ENCODE measurements at places on chromosomes 16 and 17.
A peak's percentile ranks its signal among the peaks of the same experiment; 100 is the strongest.

- no peak for DNase-seq
Observed at GRCh38 chr17:40349477-40349894, 15.1 kb downstream of the GJD3 start.

DNA sequence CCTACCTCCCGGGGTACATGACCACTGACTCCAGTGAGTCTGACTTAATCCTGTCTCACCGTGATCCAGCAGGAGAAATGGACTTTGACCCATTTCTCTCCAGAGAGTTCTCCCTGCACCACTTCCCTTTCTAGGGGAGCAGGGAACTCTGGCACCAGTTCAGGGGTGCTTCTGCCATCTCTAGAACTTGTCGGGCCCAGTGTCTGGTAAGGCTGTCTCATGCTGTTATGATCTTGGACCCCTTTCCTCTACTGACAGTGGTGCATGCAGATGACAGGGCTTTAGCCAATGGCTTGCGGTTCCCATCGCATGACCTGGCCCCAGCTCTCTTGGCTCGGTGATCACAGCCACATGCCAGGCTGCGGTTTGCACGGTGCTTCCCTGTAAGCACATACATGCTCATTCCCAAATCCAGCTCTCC is 62.0 kb downstream of the SLC39A11 start:
- DNase-seq, result no peak

GRCh38 chr16:15610369-15610871 is 32.5 kb downstream of the MARF1 start:
- no peak for DNase-seq

GRCh38 chr16:29961127-29961478 is 776 bp upstream of the TMEM219 start:
- DNase-seq, result no peak

DNA sequence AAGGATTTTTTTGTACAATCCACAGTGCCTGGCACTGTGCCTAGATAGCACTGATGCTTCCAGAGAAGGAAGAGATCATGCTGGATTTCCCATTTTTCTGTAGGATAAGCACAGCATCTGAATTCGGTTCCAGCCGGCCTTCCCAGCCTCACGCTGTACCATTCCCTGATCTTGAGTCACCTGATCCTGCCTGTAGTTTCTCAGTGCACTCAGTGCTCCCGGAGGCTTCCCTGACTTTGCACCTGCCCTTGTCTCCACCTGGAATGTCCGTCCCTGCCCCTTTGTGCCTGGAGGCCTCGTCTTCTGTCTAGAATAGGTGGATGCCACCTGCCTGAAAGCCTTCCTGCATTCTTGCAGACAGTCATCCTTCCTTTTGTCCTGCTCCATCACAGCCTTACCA is 179.9 kb downstream of the CCDC182 start:
- no peak for DNase-seq

- DNase-seq, result no peak
Observed at GRCh38 chr16:17354685-17355084, 116.1 kb downstream of the XYLT1 start.

- no peak for DNase-seq
Observed at GRCh38 chr16:31489616-31490584, 7.0 kb downstream of the SLC5A2 start.

- no peak for DNase-seq
Observed at GRCh38 chr16:5590416-5590815, 492.8 kb upstream of the EEF2KMT start.

GRCh38 chr16:8572919-8573724 is 17.2 kb downstream of the TMEM114 start:
- DNase-seq, result no peak

DNA sequence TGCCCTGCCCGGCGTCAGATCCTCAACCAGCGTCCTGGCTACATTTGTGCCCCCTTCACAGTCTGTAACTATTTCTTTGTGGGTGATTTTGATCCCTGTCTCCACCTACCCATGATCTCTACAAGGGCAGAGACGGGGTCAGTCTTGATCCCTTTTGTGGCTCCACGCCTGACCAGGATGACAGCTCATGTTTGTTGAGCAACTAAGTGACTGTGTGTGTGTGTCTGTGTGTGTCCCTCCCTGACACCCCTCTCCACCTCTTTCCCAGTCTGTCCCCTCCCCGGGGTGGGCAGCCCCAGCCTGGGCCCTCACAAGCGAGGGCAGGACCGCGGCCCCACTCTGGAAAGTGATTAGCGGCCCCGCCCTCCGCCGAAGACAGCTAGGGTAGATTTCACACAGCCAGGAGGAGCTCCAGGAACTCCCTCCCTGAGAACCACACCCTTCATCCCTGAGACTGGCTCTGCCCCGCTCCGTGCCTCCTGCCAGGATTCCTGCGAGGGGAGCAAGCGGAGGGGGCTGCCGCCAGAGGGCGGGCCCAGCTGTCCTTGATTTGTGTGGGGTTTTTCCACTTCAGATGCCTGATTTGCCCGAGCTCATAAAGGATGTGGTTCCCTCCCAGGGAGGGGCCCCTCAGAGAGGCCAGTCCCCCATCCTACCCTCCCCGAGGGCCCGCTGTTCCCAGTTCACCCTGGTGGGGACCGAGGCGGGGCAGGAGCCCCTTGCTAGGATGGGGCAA is 5.3 kb upstream of the HS3ST6 start:
- no peak for DNase-seq

- no peak for DNase-seq
Observed at GRCh38 chr17:60106340-60107059, 27.8 kb upstream of the HEATR6 start.

- DNase-seq, result peak; percentile 93
Observed at GRCh38 chr17:28710861-28711722, 596 bp downstream of the PROCA1 start.

GRCh38 chr16:81181013-81181720 is 57.3 kb upstream of the BCO1 start:
- no peak for DNase-seq

GRCh38 chr16:58264007-58264406 is 30.8 kb downstream of the PRSS54 start:
- no peak for DNase-seq

GRCh38 chr17:16374146-16374938 is 6.5 kb upstream of the UBB start:
- no peak for DNase-seq

GRCh38 chr16:67961551-67961957 is 6.9 kb downstream of the SLC12A4 start:
- no peak for DNase-seq

- no peak for DNase-seq
Observed at GRCh38 chr17:81954131-81955057, 6.6 kb downstream of the NOTUM start.

DNA sequence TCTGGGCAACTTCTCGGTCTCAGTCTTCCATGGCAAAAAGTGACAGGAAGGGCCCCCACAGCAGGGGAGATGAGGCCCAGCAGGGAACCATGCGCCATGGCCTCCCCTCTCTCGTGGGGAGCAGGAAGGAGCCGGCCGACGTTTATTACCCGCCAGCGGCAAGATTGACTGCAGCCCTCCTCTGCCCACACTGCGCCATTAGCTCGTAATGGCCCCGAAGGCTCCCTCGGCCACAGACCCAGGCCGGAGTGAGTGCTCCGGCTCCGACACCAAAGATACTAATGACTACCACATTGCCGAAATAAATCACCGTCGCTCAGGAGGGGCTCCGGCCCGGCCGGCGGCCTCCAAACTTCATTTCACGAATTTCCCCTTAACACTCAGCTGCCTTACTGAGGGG is 226.9 kb downstream of the C16orf78 start:
- DNase-seq, result no peak

DNA sequence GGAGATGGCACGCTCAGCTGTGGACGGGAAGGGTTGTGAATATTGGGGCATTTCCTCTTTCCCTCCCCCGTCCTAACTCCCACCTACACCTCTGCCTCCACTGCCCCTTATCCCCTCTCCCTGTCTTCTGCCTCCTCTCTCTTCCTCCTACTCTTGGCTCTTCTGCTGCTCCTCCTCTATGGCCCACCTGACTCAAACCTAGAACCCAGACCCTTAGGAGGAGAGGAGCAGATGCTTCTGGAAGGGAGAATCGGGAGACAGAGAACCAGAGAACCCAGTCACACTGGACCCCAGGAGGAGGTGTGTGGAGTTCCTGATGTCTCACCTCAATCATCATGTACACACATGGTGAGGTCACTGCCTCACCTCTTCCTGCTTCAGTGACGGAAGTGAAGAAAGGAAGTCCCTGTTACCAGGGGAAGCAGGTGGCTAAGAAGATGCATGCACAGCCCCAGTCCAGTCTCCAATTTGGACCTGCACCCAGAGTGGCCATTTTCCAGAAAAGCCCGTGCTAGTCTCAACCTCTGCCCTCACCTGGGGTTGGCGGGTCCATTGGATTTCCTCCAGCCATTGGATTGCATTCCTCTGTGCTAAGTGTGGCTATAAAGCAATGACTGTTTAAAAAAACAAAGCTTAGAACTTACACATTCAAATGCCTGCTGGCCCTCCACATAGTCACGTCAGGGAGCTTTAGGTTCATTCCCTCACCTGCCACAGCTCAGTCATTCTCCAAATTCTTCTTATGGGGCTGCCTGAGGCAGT is 4.0 kb downstream of the RNF222 start:
- DNase-seq, result no peak

DNA sequence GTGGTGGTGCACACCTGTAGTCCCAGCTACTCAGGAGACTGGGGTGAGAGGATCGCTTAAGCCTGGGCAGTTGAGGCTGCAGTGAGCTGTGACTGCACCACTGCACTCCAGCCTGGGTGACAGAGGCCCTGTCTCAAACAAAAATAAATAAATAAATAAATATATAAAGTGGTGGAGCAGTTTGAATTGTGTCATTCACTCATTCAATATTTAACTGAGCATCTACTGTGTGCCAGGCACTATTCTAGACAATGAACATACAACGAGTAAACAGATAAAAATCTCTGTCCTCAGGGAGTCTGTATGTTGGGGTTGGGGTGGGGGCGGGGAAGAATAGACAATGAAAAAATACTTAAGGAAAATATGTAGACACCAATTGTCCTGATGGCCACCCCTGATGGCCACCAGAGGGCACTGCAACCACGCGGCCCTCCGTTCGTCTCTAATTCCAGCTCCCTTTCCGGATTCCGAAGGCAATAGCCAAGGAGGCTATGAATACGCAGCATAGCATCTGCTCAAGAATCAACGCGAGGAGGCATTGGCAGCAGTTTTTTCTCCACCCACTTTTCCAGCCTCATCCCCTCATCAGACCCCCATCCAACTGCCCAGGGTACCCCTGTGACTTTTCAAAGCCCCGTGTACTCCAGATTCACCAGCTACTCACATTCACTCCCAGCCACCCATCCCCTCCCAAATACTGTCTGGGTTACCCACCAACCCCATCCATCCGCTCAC is 21.4 kb downstream of the QPRT start:
- DNase-seq, result peak; percentile 41

DNA sequence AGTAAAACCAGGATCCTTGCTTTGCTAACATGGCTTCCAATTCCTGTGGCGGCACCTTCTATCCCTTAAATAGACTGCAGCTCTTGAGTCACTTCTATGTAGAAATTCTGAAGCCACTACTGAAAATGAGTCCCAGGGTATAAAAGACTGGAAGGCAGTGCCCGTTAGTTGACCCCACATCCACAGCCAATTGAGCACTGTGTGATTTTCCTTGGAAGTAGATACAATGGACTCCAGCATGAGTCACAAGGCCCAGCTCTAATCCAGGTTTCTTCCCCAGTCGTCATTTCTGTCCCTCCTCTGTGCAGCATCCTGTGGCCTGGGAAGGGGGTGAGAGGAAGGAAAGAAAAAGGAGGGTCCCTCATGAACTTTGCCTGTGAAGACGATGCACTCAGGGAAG is 69.5 kb downstream of the HLF start:
- DNase-seq, result no peak

DNA sequence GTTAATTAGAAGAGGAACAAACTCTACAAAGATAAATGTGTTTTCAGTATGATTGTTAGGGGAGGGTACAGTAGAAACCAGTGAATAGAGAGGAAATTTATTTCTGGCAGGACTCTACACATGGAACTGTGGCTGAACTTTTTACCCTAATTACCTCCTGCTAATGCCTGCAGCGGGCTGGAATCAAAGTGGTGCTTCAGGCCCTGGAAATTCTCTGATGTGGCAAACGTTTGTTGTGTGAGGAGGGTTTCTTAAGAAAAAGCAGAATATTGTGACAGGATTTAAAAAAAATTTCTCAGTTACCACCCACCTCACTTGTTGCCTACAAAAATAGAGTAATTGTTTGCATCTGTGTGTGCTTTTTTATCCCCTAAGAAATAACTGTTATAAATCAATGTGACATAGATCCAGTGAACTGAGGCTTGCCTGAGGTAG is 154.5 kb downstream of the BCAS3 start:
- no peak for DNase-seq

- no peak for DNase-seq
Observed at GRCh38 chr17:66308856-66309255, 6.4 kb downstream of the PRKCA start.

DNA sequence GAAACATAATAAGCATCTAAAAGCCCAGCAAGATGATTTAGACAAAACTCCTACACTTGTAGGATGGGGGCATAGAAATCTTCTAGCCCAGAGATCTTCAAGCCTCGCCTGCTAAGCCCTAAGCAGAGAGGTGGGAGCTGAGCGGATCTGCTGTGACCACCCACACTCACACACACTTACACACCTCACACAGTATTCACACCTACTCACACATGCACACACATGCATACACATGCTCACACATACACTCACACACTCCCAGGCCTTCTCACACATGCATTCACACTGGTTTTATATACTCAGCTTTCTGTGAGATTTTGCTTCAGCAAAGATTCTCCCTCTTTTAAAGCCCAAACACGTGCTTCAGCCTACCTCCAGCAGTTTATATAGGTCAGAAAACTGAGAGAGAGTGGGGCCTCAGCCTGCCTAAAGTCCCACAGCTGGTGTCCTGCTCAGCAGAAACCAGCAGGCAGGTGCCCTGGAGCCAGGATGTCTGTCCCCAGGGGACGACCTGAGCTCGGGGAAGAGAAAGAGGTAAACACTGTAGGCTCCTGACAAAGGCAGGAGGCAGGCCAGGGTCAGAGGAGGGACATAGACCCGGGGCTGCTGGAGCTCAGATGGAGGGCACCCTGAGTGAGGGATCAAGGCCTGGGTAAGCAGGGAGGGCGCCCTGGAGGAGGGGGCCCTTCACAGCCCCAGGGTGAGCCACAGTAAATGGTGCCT is 12.0 kb upstream of the KRT19 start:
- no peak for DNase-seq

DNA sequence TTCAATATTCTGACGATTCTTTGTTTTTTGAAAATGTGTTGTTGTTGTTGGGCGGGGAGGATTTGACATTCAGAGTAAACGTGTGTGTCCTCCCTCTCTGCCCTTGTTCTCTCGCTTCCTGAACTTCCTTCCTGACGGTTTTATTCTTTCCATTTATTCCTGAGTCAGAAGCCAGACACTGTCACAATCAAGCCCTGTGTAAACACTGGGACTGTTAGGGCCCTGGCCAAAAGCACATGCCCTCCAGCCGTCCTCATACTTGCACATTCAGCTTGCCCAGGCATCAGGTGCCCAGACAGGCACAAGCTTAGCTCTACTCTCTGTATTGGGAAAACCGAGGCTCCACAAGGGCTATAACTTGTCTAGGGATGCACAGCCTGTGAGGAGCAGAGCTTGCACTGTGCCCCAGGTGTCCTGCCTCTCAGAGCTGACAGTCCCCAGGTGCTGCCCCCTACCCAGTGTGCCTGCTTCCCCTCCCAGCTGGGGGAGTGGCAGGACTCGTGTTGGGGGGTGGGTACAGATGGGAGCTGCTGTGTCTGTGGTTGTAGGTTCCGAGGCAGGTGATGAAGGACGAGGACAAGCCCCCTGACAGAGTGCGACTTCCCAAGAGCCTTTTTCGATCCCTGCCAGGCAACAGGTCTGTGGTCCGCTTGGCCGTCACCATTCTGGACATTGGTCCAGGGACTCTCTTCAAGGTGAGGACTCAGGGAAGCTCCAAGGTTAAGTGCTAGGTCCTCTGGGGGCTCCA is 9.7 kb downstream of the ADGRG3 start:
- DNase-seq, result no peak
